ENCODE measurements at places on chromosomes 12 and 14.
A peak's percentile ranks its signal among the peaks of the same experiment; 100 is the strongest.

DNA sequence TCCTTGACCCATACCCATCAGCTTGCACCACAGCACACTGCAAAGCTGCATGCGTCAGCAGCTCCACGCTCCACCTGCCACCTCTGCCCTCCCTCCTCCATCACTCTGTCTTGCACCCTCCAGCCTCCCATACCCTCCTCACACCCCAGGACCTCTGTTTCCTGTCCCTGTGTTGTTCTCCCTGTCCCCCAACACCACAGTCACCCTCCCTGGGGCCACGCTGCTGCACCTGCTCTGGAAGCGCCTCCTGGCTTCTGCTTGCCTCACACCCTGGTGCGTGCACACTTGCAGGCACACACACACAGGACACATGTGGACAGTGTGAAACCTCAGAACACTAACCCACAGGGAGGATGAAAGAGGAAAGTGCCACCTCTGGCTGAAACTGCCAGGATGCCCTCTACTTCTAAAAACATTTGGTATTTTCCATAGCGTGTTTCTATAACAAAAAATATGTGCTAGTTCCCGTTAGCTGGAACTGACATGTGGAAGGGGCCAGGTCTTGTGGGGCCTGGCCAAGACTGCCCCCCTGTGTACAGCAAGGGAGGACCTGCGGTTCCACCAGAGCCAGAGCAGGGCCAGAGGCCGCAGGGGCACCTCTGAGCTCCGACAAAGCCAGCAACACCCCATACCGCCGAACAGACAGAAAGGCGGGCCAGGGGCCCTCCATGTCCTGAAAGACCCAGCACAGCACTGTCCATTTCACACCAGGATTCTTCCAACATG is 10.0 kb downstream of the BRF1 start:
- no peak for DNase-seq

DNA sequence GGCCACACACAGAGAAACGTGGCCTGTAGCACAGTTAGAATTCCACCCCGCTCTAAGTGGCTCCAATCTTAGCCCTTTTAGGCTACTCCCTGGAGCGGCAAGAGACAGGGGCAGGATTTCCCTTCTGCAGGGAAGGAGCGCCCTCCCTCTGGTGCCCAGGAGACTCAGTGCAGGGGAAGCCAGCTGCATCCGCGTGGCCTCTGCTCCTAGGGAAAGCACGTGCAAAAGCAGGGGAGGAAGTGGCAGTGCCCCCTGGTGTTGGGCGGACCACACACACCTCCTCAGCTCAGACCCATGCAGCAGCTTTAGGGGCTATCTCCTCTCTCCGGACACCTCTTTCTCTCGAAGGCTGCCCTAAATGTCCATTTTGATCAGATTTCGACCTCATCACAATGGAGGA is 50.0 kb downstream of the SPRING1 start:
- no peak for DNase-seq

- no peak for DNase-seq
Observed at GRCh38 chr12:96383991-96384390, 16.2 kb downstream of the CDK17 start.

- no peak for DNase-seq
Observed at GRCh38 chr12:107105410-107105703, 12.0 kb upstream of the CRY1 start.

GRCh38 chr12:61810486-61810885 is 449.7 kb upstream of the USP15 start:
- no peak for DNase-seq

- no peak for DNase-seq
Observed at GRCh38 chr14:44339231-44339630, 167.9 kb downstream of the FSCB start.

- no peak for DNase-seq
Observed at GRCh38 chr14:60485598-60486251, at the start of gene C14orf39. C14orf39 (minus strand) TSS chr14:60486063; CDS start chr14:60485078, 985 bp downstream.

DNA sequence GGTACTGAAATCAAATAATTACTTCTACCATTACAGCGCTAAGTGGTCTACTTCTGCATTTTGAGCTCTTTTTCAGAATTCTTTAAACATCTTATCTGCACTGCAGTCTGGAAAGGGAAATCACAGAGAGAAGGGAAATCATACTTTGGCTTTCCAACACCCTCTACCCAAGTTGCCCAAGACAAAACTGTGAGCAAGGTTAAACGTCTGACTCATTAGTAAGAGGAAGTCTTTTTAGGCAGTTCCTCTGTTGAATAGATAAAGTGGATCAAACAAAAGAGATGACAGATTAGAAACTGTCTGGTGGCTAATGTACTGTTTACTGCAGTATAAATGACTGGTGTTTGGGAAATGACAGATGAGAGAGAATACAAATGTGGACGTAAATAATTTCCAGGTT is 858.1 kb downstream of the NRXN3 start:
- DNase-seq: no peak

DNA sequence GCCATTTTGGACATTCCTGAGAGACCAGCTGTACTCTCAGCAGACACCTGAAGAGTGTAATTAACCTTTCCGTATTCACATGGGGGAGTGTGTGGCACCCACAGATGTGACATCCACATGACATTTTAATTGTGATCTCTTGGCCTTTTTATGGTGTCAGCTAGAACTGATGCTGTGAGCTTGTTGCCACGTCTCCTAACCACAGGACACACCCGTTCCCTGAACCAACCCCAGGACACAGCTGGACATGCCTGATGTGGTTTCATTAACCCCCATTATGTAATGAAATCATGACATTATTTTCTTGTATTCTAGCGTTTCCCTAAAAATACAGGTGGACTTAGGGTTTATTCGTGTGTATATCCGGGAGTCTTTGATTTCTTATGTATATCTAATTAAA is 1036.1 kb downstream of the TMEM121 start:
- no peak for DNase-seq

GRCh38 chr12:116603546-116604177 is 44.5 kb downstream of the MAP1LC3B2 start:
- no peak for DNase-seq

DNA sequence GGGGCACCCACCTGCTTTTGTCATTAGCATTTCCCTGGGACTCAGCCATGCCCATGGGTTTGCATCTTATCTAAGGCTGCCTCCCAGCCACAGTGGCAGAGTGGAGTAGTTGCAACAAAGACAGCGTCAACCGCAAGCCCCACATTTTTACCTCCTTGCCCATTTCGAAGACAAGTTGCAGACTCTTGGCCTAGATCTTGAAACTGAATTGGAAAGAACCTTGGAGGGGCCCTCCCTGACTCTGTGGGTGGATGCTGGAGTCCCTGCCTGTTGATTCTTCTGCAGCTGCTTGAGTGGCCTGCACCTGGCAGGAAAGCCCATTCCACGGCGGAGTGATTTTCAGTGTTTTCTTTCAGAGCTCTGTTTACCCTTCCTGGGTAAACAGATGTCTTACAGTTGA is 309.0 kb downstream of the VRK1 start:
- no peak for DNase-seq

DNA sequence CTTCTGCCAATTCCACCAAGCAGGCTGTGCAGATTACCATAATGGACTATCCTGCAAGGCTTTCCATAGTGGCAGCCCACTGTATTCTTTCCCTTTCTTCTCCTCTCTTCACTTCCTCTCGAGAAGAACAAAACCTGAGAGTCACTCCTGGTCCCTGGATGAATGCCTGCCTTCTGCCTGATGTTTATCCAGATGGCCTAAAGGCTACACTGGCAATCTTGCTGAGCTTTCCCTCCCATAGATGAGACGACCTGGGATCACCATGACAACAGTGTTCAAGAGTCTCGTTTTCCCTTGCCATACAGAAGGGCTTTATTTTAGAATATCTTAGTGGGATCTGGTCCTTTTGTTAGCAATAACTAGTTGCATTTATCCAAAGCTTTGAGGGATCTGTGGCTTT is 142.3 kb downstream of the RTN1 start:
- DNase-seq: no peak

- no peak for DNase-seq
Observed at GRCh38 chr14:74859757-74860552, 16.0 kb downstream of the PROX2 start.

DNA sequence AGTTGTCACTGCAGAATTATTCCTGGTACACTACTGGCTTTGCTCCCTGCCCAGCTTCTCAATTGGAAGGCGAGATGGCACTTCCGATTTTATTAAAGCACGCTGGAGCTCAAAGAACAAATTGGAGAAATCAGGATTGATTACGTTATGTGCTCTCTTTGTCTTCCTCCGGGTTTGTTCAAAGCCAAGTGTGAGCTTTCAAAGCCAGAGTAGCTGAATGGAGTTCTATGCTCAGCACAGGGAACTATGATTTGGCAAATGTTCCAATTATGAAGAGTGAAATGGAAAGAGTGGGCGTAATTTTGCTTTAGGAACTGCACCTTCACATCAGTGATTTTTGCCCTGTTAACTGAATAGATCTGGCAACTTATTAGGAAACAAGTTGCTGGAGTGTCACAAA is 72.4 kb downstream of the FLRT2 start:
- DNase-seq: no peak

- no peak for DNase-seq
Observed at GRCh38 chr12:78566456-78566855, 298.1 kb upstream of the SYT1 start.

DNA sequence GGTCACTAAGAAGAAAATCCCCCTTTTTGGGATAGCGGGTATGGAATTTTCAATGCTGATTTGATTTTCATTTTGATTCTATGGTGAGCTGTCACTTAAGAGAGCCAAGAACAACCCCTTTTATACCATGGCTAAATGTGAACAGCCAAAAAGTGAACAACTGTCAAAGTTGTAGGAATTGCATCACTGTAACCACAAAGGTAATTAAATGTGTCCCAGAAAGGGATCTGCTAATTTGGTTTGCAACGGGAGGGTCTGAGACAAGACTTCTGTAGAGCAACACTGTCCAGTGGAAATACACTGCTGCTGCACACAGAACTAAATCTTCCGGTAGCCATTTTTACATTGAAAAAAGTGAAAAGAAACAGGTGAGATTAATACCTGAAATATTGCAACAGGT is 14.6 kb downstream of the CHST11 start:
- DNase-seq: no peak

GRCh38 chr14:88614218-88614907 is 51.5 kb downstream of the ZC3H14 start:
- DNase-seq: peak; percentile 45

- no peak for DNase-seq
Observed at GRCh38 chr14:92601757-92602417, 88.3 kb downstream of the RIN3 start.

DNA sequence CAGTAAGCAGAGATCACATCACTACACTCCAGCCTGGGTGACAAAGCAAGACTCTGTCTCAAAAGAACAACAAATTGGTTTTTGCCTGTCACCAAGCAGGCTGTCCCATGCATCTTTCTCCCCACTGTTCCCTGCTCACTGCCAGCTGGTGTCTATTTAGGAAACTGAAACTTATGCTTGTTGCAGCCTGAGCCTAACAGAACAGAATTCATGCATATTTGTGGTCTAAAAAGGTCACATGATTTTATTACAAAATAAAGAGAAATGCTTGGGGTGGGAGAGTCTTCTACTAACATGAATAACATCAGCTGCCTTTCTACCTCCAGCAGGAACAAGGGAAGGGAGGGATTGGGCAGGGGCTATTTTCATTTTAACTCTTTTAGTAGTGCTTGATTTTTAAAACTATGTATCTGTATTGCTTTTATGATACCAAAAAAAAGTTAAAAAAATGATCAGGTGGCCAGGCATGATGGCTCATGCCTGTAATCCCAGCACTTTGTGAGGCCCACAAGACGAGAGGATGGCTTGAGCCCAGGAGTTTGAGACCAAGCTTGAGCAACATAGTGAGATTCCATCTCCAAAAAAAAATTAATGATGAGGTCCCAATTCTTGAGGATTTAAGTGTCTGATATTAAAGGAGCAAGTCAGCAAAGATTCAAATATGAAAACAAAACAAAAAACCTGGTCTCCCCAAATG is 923 bp downstream of the STAT2 start:
- DNase-seq: peak; percentile 43

- no peak for DNase-seq
Observed at GRCh38 chr12:63782466-63782865, 2.8 kb downstream of the RXYLT1 start.

GRCh38 chr12:68310370-68310769 is 21.8 kb downstream of the MDM1 start:
- peak; percentile 3 for DNase-seq

DNA sequence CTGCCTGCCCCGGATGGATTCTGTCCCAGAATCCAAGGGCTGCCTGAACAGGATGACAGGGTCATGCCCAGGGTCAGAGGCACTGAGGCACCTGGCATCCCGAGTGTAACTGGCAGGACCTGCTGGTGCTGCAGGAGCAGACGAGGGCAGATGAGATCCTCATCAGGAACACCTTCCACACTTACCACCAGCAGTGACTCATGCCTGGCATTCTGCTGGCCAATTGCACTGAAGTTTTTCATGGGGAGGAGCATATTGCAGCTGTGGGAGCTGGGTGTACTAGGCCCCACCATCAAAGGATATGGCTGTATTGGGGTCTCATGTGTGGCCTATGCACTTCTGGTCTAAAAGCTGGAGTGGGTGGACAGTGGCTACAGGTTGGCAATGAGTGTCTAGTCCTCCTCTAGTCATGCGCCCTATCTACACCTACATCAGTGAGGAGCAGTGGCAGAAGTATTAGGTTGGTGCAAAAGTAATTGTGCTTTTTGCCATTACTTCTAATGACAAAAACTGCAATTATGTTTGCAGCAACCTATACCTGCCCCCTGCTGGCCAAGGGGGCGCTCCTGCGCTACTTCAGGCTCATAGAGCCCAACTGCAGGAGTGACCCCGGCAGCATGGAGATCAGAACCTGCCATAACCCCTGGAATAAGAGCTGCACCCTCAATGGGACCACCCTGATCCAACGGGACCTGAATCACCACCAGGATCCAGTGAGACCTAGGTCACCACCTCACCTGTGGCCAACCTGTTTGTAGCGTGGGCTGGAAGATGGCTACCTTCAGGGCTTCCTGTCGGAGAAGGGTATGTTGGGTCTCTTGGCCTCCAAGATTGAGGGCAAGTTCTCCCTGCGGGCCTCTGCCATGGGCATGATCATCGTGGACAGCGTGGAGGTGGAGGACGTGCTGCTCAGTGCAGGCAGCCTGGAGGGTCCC is 8.0 kb upstream of the C12orf42 start:
- DNase-seq: no peak

DNA sequence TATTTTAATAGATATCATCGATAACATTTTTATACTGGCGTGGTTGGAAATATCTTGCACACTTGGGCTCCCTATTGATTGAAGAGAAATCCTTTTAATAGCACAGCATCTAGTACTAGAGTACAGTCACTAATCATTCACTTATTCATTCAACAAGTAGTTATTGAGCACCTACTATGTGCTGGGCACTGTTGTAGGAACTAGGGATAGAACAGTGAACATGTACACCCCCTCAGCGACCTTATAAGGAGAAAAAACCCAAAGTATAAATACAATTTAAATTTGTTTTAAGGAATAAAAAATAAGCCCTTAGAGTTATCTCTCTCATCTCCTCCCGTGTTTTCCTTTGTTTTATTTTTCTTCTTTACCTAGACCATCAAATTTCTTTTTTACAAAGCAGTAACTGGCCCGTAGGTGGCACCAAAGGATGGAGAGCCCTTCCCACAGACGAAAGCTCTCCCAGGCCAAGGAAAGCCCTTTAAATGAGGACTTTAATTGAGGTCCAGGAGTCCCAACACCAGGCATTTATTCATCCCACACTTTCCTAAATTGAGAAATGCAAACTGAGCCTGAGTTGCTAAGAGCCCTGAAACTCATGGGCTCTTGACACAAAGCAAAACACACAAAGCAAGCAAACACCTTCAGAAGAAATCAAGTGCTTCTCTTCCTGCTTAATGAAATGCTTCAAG is 29.0 kb downstream of the PEBP1 start:
- DNase-seq: no peak

GRCh38 chr14:36022765-36023410 is 153.6 kb downstream of the PTCSC3 start:
- DNase-seq: no peak

Measured in amniotic stem cell (primary cell).